ENCODE measurements at places on chromosomes 2 and 18.

DNA sequence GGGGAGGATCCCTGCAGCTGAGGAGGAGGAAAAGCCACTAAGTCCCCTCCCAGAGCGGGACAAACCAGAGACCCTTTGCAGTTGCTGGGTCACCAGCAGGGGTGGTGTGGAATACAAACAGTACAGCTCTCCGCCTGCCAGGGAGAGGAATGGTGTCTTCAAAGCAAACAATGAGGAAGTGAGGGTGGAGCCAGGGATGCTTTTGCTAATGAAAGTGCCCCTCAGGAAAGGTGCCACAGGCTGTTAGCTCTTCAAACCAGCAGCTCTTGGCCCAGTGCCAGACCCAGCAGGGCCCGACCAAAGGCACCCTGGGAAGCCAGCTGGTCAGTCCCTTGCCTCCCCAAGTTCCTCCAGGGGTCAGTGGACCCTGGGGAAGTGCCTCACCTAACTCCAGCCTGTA, 102.8 kb downstream of the HIBCH start:
- DNase-seq = no peak

DNA sequence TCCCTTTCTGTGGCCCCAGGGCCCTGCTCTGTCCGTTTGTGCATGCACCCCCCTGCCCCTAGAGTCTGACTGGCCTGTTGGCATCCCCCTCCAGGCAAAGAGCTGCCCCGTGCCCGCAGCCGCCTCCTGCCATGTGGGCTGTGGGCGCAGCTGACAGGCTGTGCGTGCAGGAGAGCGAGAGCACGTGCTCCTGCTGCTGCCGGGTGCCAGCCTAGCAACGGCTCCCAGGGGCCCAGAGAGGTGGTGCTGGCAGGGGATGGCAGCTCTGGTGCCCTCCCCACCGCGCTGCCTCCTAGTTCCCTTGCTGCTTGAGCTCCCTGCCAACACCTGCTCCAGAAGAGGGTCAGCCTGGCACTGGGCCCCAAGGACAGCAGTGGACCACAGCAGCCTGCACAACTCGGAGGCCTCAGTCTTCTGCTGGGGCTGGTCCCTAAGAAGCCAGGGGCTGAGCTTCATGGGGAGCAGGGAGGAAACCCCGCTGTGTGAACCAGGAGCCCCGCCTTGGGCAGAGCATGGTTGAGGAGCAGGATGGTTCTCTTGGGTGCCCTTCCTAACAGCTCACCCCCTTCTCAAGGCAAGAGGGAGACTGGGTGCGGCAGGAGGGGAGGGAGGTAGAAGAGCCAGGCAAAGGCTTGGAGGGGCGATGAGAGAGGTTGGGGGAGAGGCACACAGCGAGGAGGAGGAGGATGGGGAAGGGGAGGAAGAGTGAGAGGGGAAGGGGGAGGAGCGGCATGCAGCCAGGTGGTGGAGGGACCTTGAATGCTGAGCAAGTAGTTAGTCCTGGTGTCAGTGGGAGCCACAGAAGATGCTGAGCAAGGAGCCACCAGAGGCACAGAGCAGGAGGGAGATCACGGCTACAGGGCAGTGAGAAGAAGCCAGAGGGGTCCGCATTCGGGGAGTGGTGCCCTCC, 23.8 kb upstream of the PTMA start:
- no peak for DNase-seq

- no peak for DNase-seq
These were observed 44.6 kb downstream of the TOGARAM2 start for GRCh38 chr2:29025711-29026110.

DNA sequence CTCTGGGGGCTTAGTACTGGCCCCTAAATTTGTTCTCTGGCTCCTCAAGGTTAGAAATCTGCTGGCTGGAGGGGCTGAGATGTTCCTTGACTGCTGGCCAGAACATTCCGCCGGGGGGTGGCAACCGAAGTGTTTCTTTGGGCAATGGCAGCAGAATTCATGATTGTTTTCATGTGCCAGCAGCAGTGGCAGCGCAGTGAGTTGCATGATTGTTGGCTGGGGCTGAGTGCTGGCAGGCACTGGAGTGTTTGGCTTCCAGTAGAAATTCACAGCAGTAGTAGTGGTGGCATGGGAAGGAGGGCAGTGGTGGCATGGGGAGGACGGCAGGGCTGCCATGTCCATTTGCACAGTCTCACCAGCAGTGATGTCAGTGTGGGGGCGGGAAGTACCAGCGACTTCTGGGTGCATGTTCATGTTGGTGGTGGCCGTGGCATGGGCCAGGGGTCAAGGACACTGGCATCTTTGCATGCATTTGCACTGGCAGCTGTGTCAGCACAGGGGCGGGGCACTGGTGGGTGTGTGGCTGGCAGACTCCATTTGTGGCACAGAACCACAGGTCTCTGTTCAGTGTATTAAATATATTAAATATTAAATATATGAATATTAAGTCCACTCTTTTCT, 130.6 kb upstream of the CDH7 start:
- DNase-seq = no peak

GRCh38 chr2:313991-314390, 26.1 kb upstream of the ALKAL2 start:
- DNase-seq = no peak

DNA sequence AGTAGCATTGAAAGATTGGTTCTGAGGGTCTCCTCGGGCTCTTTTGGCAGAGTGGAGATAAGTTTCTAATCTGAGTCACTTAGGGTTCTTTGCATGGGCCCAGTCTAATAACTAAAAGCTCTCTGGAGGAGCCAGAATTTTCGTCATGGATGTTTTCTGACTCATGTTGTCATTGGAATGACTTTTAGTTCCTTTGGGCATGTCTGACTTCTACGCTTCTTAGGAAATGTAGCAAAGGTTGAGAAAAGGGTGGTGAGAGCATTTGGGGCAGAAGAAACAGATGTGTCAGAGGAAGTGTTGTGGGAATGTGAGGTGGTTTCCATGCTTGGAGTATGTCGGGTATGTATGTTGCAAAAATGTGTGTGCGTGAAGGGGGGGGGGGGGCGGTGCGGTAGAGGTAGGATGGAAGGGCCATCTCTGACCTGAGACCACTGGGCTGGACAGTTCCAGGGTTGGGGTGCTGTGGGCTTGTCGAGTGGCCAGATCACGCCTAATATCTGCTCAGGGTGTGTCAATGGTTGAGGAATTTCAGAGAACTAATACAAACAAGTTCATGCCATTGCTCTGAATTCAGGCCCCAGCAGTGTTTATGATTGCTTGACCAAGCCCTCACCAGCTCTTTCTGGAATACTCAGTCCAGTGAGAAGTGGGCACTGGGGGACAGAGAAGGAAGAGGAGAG, 26.9 kb downstream of the KLHL29 start:
- no peak for DNase-seq

DNA sequence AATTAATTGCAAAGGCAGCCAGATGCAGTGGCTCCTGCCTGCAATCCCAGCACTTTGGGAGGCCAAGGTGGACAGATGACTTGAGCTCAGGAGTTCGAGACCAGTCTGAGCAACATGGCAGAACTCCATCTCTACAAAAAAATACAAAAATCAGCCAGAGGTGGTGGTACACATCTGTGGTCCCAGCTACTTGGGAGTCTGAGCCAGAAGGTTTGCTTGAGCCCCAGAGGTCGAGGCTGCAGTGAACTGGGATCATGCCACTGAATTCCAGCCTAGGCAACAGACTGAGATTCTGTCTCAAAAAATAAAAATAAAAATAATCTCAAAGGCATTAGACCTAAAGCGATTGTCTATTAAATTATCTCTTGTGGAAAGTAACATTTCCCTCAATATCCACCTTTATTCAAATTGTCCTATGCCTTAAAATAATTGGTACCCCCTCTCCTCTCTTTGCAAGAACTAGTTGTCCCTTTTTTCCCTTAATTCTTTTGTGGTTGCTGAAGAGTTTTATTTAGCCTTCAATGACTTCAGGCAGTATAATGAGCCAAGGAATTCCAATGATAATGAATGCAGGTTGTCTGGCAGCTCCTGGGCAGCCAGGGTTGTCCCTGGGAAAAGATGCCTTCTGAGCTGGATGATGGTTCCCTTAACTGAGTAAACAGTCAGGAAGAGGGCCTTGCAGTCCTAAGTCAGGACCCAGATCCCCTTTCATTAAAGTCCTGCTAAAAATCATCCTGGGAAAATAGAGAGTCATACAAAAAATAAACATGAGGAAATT, 32.2 kb downstream of the GPR75 start:
- DNase-seq = no peak

DNA sequence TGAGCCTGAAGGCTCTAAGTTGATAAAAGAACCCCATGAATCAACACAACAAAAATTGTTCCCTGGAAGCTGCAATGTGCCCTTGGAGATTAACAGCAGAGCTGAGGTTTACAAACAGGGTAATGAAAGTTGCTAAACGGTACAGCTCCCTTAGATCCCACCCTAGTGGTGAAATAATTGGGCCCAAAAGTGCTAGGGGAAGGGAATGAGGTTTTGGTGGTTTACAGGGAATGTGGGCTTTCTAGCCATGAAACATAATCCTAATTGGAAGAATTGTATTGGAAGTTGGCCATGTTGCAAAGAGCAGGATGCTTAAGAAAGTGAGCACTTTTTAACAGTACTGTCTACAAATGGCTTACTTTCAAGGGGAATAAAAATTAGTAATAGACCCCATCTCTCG, 180.2 kb upstream of the SMIM21 start:
- DNase-seq = no peak

DNA sequence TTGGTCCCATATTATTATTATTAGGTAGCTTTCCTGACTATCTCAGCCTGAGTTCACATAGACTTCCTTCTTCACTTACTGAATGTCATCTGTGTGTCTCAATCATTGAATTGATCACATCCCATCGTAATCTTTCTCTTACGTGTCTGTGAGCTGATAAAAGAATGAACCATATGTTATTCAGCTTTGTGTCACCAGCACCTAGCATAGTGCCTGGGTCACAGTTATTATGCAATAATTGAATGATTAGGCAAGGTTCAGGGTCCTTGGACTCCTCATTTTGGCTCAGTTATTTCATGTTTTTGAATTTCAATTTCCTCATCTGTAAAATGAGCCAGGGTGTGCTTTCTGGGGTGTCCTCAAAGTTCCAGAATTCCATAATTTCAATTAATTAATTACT, 107.2 kb downstream of the ZEB2 start:
- no peak for DNase-seq

- DNase-seq = no peak
These were observed 23.3 kb downstream of the GNLY start for GRCh38 chr2:85717308-85718008.

GRCh38 chr2:109516445-109517117, 97.2 kb downstream of the SEPTIN10 start:
- DNase-seq = no peak

- DNase-seq = no peak
These were observed 328.1 kb downstream of the NR4A2 start for GRCh38 chr2:156004459-156004858.

- DNase-seq = no peak
These were observed 447.6 kb upstream of the CHST9 start for GRCh38 chr18:27632706-27633105.

DNA sequence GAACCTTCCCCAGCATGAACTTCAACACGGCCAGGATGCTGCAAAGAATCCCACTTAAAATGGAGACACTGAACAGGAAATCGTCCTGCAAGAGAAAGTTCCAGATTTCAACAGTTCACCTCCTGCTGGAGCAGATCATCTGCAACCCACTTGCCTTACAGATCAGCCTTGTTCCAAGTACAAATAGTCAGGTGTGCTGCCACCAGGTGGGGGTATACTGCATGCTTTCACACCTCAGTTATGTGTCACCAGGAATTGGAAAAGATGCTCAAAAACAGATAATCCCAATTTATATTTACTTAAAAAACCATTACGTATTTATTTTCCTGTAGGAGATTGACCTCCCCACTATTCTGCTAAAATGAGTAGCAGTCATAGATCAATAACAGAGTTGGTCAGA, 212.3 kb downstream of the MGAT5 start:
- DNase-seq = no peak

DNA sequence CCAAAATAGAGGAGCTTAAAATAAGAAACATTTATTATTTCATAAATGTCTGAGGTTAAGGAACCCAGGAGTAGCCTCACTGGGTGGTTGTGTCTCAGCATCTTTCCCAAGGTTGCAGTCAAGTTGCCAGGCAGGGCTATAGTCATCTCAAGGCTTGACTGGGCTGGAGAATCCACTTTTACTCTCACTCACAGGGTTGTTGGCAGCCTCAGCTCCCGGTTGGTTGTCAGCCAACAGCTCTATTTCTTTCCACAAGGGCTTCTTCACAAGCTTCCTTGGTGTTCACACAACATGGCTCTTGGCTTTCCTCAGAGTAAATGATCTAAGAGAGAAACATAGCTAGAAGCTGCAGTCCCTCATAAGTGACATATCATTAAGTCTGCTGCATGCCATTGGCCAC, 55.6 kb upstream of the TEX51 start:
- DNase-seq = no peak

DNA sequence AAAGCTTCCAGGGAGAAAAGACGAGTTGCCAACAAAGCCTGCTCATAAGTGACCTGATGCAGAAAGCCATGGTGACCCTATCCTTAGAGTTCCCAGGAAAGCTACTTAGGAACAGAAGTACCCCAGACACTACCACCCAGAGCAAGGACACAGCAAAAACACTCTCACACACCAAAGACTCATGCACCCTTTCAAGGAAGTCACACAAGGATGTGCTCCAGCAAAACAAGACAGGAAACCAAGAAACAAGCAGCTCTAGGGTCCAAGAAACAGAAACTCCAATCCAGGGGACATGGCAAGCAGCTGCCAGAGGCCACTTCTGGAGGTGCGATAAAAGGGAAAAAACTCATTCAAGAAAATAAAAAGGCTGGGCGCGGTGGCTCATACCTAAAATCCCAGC, 5.7 kb downstream of the KIF1A start:
- no peak for DNase-seq

GRCh38 chr18:33729556-33729955, 151.5 kb downstream of the ASXL3 start:
- DNase-seq = no peak

- DNase-seq = no peak
These were observed 38.3 kb downstream of the TMEM17 start for GRCh38 chr2:62467475-62468321.

DNA sequence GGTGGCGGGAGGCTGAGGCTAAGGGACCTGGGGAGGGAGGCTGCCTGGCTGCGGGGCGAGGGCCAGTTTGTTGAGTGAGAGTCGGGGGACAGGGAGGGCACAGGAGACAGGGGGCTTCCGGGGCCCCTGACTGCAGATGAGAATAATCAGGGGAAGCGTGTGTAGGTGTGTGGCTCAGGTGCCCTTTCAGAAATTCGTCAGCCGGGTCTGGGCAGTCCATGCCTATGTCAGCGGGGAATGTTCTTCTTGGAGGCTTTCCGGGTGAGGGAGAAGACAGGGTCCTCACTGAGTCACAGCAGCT, 52.3 kb upstream of the OTOF start:
- DNase-seq = no peak

DNA sequence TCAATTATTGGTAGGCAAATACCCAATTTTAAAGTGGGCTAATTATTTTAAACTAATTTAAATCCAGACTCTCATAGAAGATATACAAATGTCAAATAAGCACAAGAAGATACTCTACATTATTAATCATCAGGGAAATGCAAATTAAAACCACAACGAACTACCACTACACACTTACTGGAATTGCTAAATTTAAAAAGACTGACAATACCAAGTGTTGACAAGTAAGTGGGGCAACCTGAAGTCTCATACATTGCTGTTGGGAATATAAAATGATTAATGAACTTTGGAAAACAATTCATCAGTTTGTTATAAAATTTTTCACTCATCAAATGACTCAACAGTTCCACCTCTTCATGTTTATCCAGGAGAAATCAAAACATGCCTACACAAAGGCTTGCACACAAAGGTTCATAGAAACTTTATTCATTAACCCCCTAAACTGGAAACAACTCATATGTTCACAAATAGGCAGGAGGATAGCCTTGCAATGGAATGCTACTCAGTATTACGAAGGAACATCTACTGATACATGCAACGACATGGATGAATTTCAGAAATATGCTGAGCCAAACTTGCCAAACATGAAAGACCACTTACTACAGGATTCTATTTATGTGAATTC, 120.8 kb downstream of the MCFD2 start:
- no peak for DNase-seq

Data from effector memory CD4-positive, alpha-beta T cell (primary cell).